Esophagus squamous epithelium (tissue), 5 donors: ENCODE measurements at places on chromosomes 16 and 17.

GRCh38 chr17:63223212-63223911, 222.7 kb downstream of the CYB561 start:
- DNase-seq, result no peak

DNA sequence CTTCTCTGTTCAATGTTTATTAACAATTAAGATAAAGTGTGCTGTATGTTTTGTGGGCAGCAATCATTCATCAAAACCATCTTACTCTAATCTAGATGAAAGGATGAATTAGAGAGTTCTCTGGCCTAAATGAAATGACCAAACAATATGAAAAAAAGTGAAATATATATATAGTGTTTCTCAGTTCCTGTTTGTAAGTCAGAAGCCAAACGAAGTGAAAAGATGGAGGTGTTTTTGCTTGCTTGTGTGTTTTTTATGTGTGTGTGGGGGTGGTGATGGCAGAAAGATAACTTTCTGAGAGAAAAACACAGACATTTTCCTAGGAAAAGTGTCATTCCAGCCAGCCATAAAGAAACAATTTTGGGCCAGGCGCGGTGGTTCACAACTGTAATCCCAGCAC, 138.6 kb downstream of the CDH8 start:
- DNase-seq, result no peak

DNA sequence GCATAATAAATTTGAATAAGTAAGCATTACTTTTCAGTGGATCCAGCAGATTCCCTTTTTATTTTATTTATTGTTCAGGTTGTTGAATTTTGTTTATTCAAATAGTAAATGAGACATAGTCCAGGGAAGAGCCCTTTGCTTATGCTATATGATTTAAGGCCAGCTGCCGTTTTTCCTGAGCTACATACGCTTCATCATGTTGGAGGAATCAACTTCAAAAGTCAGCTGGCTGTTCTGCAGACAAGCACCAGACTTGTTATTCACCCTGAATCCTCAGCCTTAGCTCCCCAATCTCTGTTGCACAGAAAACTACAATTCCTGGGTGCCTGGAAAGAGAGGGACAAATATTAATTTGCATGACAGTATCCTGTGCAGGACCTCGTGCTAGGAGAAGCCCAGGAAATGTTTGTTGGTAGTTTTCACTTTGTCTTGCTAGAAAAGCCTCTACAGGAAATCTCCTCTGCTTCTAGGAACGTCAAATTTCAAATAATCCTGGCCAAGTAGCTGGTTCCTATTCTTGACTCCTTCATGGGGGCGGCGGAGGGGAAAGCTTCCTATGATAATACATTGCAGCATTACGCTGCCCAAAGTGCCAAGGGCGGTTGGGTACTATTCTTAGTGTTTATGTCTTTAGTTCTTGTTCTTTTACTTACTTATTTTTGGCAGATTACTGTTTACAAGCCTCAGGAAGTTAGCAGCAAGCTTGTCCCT, 101.6 kb downstream of the PRKCA start:
- DNase-seq, result no peak

DNA sequence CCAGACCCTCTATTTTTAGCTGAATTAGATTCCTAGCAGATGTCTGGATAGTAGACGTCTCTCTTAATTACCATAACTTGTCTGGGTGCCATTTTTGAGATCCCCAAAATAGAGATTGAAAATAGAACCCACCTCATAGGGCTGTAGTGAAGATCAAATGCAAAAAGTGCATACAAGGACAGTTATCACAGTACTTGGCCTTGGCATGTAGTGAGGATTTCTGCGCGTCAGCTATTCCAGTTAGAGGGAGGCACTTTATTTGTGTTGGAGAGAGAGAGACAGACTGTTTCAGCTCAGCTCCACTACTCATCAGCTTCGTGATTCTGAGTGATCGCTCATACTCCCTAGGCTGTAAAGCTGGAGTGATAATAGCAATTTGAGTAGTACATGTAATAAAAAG, 59.6 kb upstream of the CDH13 start:
- no peak for DNase-seq

GRCh38 chr17:39002991-39003715, 36.0 kb upstream of the FBXO47 start:
- no peak for DNase-seq

GRCh38 chr17:81039854-81040758, 5.2 kb downstream of the BAIAP2 start:
- DNase-seq, result no peak
